ENCODE measurements at places on chromosomes 11 and 22.

GRCh38 chr11:2513441-2513840, 68.6 kb downstream of the KCNQ1 start:
- no peak for DNase-seq

DNA sequence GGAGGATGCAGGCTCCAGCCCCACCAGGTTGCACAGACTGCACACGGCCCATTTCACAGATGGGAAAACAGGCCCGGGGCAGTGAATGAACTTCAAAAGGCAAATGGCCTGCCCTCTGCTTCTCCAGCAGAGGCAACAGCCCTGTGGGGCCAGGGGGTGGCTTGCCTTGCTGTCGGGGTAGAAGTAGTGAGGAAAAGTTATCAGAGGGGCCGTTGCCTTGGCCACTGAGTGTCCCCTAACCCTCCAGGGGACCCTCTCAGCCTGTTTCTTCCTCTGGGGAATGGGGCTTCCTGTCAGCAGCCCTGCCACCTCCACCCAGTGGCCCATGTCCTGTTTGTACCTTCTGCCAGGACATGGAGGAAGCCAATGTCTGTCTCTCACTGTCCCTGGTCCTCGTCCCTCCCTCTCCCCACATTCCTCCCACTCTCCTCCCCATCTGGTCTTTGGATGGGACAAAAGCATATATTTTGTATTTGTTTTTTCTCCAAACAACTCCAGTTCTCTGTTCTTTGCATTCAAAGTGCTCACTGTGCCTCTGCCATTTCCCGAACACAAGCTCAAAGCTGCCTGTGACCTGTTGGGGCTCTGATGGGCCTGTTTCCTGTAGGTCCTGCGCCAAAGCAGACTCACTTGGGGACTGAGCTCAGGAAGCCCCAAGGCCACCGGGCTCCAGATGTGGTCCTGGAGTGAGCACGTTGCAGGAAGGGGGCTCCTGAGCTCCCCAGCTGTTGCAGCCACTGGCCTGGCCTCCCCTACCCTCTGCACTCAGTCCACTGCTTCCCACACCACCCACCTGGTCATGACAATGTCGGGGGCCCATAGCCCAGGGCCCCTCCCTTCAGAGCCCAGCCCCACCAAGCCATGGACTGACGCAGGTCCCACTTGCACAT, 9.5 kb downstream of the MAP4K2 start:
- DNase-seq, result no peak

DNA sequence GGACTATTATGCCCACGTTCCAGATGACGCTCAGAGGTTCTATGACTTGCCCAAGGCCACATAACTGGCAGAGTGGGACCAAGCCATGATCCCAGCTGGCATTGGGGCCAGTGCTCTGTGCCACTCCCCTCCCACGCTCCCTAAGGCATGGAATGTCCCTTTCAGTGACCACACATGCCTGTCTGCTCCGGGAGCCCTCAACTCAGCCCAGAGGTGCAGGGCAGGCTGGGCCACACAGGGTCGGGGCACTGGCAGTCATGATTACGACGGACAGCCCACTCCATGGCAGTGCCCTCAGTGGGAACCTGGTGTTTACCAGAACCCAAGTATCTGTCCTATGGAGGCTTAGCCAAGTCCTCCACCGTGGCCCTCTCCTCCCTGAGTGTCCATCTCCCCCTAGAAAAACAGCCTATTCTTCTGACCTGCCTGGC, 10.0 kb downstream of the RHBDD3 start:
- DNase-seq, result no peak

DNA sequence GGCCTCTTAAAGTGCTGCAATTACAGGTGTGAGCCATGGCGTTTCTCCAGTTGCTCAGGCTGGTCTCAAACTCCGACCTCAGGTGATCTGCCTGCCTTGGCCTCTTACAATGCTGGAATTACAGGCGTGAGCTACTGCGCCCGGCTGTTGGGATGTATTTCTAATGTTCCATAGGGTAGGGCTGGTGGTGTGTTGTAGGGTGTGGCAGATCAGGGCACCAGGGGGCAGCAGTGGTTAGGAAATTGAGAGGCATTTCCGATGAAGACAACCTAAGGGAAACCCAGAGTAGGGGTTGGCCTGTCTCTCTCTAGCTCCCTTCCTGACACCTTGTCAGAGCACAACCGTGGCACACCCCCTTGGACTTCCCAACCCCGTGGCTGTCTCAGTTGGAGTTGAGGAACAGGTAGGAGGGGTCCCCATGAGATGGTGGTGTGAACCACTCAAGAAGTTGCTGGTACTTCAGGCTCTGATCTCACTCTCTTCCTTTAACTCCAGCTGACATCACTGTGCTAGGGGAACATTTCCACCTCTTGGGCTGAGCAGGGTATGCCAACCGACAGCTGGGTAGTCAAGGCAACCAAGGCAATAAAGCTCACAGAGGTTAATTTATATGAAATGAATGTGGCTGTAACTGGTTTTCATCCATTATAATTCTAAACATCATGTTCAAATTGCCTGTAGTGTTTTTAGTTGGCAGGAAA, 33.0 kb downstream of the YWHAH start:
- DNase-seq, result peak; percentile 76

GRCh38 chr11:78541537-78541936, 33.1 kb downstream of the NARS2 start:
- DNase-seq, result no peak

DNA sequence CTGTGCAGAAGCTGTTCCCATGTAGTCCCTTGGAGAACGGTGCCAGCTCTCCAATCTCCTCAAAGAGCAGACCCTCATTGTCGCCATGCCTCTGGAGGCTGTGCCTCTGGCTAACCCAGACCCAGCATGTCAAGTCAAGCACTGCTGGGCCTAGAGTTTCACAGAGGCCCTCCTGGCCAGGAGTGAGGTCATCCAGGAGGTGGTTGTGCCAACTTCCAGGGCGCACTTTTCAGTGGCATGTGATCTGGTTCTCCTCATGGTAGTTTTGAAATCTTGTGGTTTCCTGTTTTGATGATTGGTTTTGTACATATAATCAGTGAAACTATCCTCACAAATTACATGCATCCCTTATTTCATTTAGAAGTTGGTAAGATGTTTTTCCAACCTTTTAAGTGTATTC, 78.9 kb downstream of the PPFIBP2 start:
- DNase-seq, result peak; percentile 52

GRCh38 chr11:78081583-78081982, 1.9 kb upstream of the NDUFC2 start:
- no peak for DNase-seq

GRCh38 chr22:30471616-30472318, at the start of gene SEC14L3:
TSS of gene SEC14L3 (minus strand) at chr22:30472017. CDS start at chr22:30471958, 59 bp downstream.
- DNase-seq, result no peak

DNA sequence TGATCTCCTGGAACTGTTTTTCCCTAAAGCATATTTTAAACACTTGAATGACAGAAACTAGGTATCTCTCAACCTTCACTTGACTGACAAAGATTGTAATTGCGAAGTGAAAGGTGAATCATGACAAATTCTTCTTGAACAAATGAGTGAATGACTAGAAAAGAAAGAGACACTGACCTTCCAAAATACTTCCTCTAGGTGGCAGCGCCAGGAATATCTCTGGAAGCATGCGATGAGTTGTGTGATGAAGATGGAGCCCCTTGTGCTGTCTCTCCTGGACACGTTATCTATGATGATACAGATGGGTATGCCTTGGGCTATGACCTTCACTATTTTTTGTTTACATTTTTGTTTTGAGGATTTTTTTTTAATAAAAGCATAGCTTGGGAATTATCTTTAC, 7.0 kb upstream of the CASP12 start:
- no peak for DNase-seq

GRCh38 chr11:108824545-108824944, 159.7 kb downstream of the DDX10 start:
- DNase-seq, result no peak

DNA sequence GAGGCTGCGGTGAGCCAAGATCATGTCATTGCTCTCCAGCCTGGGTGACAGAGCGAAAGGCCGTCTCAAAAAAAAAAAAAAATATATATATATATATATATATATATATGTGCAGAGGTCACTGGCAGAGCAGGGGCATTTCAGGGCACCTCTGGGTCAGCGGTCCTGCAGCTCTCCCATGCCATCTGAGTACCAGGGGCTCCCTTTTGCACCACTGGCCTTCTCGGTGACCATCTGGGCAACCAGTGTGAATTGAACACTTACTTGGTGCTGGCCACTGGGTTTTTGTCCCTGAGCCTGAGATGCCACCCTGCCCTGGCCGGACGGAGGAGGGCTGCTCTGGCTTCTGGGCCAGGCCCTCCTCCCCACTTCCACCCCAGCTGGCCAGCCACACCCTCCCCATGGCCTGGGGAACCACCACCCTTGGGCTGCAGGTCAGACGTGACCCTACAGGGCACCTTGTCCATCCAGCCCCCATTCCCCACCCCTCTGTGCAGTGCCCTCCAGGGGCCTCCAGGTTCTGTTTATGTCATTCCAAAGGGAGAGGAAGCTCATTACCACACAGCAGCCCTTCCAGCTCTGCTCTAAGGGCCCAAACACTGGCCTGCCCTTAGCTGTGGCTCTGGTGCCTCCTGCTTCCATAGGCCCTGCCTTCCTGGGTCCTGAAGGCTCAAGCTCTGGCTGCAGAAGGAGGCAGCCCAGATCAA, 10.3 kb downstream of the MAPK8IP1 start:
- DNase-seq, result no peak

All from kidney tubule cell (primary cell).